ENCODE measurements at places on chromosomes 3 and 15.

DNA sequence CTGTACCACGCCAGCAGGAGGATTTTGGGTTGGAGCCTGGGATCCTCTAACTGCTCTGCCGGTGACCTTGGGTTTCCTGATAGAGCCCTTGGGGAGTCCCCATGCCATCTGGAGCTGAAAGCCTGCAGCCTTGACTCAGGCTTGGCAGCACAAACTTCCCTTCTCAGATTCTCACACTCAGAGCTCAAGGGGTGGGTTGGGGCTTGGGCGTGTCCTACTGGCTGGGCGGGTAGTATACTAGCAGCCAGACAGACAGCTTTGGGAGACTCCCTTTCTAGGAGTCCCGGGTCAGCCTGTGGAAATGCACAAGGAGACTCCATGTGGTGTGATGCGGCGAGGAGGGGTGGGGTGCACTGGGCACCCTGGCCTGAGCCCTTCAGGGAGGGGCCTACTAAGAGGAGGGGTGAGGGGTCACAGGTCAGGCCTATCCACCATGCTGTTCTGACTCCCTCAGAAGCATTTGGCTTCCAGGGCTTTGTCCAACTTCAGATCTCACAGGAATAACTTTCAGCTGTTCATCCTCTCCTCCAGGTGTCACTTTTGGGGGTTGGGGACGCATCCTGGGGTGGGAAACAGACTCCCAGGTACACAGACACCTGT lies 21.6 kb upstream of the PLXNA1 start:
- no peak for DNase-seq

DNA sequence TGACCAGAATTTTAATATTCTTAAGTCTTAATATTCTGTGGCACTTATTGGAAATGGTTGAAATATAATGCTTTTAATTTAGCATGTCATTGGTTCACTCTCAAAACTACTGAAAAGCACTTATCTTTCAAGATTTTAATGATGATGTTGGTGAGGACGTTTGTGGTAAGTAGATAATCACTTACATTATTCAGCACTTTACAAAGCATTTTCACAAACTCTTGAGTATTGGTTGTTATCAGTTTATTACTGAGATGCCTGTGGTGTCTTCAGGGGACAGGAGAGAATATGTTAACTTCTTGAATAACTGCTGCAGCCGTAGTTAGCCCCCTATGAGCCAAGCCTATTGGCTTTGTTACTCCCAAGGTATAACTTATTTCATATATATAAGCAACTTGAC lies 15.2 kb downstream of the TGFBR2 start:
- no peak for DNase-seq

DNA sequence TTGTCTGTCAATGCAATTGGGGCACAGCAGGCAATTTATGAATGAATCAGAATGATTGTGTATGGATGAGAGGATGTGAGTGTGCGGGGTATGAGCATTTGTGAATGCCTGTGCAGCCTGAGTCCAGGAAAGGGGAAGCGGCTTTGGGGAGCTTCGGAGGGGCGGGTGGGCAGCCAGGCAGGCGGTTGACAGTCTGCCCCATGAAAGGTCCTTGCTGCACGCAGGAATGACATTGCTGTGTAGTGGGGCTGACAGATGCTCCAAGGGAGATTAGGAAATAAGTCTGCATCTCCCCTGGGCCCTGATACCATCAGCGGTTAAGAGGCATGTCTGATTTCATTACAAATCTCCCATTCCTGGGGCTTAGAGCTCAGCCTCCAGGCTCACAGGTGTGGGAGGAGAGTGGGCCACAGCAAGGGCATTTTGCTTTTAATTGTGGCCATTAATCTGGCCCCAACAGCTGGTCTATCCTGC lies 26.4 kb upstream of the TSPAN3 start:
- no peak for DNase-seq

DNA sequence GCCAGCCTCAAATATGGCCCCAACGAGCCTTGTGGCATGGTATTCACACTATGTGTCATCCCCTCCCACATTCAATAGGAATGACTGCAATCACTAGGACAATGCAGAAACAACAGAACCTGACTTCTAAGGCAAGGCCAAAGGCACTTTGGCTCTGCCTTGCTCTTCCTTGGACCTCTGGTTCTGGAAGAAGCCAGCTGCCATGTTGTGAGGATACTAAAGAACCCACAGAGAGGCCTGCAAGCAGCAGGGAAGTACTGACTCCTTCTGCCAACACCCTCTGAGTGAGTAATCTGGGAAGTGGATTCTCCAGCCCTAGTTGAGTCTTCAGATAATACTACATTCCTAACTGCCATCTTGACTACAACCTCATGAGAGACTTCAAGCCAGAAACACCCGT lies 64.7 kb downstream of the ADAMTS9 start:
- DNase-seq: no peak

- DNase-seq: no peak
Measured at GRCh38 chr3:81363816-81364215, 397.6 kb downstream of the GBE1 start.

- no peak for DNase-seq
Measured at GRCh38 chr3:2790266-2790815, 319.8 kb downstream of the IL5RA start.

DNA sequence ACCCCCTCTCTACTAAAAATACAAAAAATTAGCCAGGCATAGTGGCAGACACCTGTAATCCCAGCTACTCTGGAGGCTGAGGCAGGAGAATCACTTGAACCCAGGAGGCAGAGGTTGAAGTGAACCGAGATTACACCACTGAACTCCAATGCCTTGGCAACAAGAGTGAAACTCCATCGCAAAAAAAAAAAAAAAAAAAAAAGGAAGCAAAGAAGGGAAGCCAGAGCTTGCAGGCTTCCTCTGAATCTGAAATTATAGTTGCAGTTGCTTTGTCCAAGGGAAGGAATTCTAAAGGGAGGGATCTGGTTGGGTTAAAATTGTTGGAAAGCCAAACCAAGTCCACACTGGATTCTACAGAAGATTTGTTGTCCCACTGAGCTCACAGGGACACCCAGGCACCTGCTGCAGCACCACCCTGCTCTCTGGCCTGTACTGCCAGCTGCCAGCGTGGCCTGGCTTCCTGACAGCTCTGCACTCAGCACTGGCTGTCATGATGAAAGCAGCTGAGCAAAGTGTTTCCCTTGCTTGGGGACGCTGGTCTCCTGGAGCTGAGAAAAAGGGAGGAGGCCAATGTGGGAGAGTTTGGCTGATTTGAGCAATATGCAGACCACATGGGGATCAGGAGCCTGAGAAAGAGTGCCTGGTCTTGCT lies 88.8 kb upstream of the HES1 start:
- DNase-seq: no peak

GRCh38 chr3:55658690-55659562 lies 171.8 kb upstream of the WNT5A start:
- DNase-seq: no peak

DNA sequence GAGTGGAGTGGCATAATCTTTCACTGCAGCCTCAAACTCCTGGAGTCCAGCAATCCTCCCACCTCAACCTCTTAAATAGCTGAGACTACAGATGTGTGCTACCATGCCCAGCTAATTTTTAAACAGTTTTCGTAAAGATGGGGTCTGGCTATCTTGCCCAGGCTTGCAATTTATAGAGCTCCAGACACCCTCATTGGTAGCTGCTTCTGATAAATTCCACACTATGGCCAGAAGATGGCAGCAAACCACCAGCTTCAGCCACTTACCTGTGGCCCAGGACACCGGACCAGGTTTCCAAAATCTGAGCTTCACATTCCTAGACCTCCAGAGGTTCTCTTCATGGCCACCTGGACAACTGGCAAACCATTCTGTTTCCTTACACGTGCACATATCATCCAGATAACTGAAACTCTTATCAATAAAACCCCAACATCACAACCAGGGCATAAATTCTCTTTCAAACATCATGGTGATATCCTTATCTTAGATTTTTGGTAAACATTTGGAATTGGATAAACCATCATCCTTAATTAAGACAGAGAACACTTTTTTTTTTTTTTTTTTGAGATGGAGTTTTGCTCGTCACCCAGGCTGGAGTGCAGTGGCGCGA lies 28.9 kb downstream of the FBXW12 start:
- DNase-seq: peak; percentile 72
